ENCODE measurements at places on chromosomes 1 and 21.
A peak's percentile ranks its signal among the peaks of the same experiment; 100 is the strongest.

- DNase-seq = no peak
These were observed 68.4 kb downstream of the ATP6V1G3 start for GRCh38 chr1:198472119-198472518.

- DNase-seq = peak; percentile 22
These were observed 6.1 kb downstream of the ZNF692 start for GRCh38 chr1:248852481-248853405.

DNA sequence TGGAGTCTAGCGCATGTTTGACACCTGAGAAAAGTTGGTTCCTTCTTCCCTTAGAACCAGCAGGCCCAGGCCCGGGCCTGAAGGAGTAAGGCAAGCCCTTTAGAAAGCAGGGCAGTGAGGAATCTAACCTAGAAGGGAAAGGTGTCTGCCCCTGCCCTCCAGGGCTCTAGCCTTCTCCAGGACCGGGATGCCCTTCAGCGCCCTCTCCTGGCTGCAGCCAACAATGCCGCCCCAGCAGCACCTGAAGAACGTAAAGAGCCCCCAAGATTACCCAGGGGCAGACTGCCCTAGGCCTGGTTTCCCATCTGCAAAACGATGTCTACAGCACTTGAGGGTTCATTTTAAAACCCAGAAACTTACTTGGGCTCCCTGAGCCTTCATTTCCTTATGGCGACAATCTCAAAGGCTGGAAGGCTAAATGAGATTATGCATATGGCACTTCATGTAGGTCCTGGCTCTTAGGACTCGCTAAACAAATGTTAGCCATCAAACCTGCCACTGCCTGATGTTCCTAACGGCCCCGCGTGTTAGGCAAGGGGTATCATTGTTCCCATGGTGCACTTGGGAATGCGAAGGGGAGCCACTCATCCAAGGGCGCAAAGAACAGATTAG lies 106.7 kb upstream of the KLHDC7A start:
- no peak for DNase-seq

DNA sequence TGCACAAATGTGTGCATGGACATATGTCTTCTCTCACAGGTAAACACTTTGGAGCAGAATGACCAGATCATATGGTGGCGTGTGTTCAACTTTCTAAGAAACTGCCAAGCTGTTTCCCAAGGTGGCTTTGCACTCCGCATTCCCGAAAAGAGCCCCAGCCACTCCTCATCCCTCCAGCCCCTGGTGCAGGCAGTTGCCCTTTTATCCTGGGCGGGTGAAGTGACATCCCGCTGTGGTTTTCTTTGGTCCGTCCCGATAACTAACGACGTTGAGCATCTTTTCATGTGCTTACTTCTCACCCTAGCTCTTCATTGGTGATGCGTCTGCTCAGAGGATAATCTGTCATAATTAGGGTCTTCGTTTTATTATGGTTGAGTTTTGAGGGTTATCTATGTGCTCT lies 612.5 kb downstream of the MATN1 start:
- DNase-seq = no peak

DNA sequence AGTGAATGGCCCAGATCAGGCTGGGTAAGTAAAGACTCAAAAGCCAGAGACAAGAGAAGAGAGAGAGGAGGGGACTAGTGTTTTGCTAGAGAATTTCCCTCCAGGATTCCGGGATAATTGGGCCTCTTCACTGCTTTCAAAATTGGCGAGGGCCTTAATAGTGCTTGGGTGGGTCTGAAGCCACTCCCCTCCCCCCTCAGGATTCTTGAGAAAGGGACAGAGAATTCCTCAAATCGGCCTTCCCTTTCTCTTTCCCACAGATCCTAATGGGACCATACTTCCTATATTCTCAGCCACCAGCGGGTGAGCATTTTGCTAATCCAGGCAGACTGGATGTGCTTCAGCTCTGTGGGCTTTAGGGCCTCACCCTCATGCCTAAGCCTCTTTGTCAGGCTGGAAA lies 11.9 kb downstream of the SFN start:
- DNase-seq = no peak

DNA sequence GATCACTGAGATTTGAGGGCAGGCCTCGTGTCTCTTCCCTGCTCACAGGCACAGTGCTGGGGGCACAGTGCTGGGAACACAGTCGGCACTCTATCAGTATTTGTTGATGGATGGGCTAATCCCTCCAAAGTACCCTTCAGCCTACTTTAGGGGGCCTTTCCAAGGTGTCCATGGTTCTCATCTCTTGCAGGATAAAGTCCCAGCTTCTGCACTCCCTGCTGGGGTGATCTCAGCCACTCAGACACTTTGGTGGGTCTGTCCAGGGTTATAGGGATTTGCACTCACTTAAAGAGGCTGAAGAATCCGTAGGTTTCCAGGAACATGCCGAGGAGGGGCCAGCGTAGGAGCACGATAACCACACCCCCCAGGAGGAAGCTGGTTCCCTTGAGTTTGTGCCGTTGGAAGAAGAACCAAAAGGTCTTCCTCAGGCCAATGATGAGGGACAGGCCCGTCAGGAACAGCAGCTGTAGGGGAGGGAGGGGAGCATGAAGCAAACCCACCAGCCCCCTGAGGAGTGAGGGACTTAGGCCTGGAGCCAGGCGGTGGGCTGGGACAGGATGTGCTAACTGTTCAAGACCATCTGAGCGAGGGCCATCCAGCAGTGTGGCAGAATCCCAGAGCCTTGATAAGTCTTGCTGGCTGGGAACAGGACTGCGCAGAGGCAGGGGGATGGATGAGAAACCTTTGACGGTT lies 5.2 kb upstream of the KISS1 start:
- no peak for DNase-seq

All from SJSA1 (cell line).